Heart left ventricle (tissue), 16 donors: ENCODE measurements at places on chromosomes 6 and 20. TPM values are rescaled to one million over a fixed set of nuclear protein-coding genes. Genes with fewer than 3 reads are reported as not detected.

- no peak for DNase-seq
These were observed 1.9 kb downstream of the CDYL start for GRCh38 chr6:4778086-4778485.

DNA sequence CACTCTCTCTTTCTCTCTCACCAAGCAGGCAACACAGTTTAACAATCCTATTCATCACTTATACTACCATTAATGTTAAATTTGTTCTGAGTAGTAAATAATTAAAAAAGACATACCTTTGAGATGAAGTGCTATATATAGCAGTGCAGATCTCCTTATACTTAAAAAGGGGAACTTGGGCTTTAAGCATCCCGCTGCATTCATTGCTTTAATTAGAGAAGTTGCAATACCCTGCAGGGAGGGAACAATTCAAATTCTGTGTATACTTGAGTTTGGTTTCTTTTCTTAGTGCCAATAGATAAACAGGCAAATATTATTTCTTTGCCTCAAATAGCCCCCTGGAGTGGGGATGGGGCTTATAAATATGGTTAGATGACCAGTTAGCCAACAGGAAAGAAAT is 10.8 kb upstream of the ZBTB24 start:
- DNase-seq = no peak

GRCh38 chr20:33211817-33212424 is 5.2 kb upstream of the BPIFA3 start:
- DNase-seq = no peak

Gene LPA
- total RNA-seq = not detected

DNA sequence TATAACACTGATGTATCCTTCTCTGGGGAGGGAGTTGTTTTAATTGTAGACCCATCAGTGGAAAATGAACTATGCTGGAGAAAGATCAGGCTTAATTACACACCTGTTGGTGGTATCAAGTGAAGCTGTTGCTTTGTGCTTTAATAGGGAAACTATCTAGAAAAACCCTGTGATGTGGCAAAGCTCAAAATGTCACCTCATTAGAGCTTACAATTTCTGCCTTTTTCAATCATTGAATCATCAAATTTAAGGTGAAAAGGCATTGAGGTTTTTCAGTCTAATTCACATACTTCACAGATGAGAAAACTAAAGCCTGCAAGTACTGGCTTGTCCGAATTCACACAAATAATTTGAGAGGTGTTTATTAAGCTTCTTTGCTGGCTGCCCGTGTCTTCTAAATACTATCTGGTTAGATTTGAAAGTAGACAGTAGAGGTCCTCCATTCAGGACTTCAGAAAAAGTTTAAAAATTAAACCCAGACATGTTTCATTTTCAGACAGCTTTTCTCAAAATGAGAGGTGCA is 143.3 kb upstream of the MAP3K7 start:
- DNase-seq = no peak

DNA sequence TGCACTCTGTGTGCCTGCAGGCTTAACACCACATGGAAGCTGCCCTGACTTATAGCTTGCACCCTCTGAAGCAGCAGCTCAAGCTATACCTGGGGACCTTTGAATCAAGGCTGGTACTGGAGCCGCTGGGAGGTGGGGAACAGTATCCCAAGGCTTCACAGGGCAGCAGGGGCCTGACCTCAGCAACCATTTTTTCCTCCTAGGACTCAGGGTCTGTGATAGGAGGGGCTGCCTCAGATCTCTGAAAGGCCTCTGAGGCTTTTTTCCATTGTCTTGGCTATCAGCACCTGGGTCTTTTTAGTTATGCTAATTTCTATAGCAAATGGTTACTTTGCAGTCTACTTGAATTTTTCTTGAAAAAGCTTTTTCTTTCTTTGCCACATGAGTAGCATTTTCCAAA is 80.2 kb upstream of the OPRM1 start:
- DNase-seq = no peak

Gene CST2
- total RNA-seq = not detected

- peak; percentile 26 for DNase-seq
These were observed 41.9 kb upstream of the FERMT1 start for GRCh38 chr20:6164421-6165341.

Gene CTCFL
- total RNA-seq = not detected

DNA sequence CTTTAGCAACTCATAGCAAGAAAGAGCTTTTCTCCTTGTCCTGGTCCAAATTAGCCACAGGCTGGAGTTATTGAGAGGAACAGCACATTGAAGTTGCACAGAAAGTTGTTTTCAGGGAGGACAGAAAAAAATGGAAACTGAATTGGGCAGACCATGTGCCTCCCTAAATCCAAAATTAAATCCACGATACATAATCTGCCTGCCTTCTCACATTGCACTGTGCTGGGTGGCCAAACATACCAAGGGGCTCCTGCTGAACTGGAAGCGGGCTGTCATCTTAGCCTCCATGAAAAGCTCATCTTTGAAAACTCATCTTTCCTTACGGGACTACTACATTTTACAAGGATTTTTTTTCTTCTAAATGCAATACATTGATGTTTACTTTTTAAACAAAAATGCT is 59.9 kb downstream of the TNFAIP3 start:
- no peak for DNase-seq

Gene ADAM33
- total RNA-seq = 3.4 TPM

GRCh38 chr6:6176586-6177228 is 143.8 kb downstream of the F13A1 start:
- no peak for DNase-seq

DNA sequence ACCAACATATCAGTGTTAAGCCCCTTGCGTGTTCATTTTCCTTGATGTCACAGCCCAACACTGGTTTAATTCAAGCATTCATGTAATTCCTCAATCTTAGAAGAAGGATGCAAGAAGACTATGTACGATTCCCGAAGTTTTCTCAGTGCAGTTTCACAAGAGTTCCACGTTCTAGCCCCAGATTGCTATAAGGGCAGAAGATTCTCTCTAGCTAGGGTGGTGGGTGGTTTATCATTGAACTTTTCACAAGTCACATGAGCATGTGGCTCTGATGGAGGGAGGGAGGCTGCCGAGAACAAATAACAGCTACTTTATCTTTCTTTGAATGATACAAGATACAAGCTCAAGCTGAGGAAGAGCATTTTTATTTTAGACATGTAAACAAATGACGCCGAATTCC is 71.9 kb upstream of the NHSL1 start:
- DNase-seq = no peak

GRCh38 chr20:47400685-47401084 is 44.2 kb upstream of the ZMYND8 start:
- no peak for DNase-seq

GRCh38 chr20:8735014-8735413 is 333.9 kb upstream of the PLCB4 start:
- DNase-seq = no peak

- DNase-seq = no peak
These were observed 19.3 kb downstream of the PAQR8 start for GRCh38 chr6:52381249-52381648.

Gene MOG
- total RNA-seq = 1.3 TPM

Gene LY6G6F
- total RNA-seq = not detected

GRCh38 chr6:118705544-118706491 is 54.4 kb upstream of the CEP85L start:
- no peak for DNase-seq

Gene LAMA4
- total RNA-seq = 42.6 TPM

DNA sequence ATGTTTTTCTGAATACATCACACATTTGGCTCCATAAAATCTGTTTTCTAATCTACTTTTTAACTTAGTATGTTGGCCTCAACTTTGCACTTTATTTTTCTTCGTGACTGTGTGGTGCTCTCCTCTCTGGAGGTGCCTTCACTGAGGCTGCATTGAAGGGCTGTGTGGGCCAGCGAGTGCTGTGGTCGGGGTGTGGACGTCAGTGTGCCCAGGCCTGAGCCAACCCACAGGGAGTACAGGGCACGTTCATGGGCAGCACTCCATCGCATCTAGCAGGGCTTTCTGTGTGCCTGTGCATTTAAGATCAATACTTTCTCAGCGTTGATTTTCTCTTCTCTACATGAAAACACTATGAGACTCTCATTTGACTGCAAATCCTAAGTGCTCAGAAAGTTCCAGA is 37.8 kb downstream of the DACT2 start:
- DNase-seq = no peak
